ENCODE measurements at places on chromosomes 6 and 20. TPM values are rescaled to one million over a fixed set of nuclear protein-coding genes. Genes with fewer than 3 reads are reported as not detected.

DNA sequence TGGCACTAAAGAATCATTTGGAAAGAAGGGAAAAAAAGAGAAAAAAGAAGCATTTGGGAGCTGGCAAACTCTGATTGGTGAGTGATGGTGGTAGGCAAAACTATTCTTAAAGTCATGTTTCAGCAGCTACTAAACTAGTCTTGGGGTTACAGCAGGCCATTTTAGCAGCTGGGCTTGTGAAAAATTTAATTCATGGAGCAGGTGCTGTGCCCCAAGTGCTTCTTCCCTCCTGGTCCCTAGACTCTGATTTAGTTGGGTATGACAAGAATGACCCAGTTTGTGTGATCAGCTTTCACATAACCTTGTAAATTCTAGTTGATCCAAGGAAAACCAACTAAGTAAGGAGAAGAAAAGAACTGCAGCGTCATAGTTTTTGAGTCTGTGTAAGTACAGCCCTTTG is 1.1 kb upstream of the ASIP start:
- no peak for DNase-seq

ALDH8A1 gene
- total RNA-seq: 1.0 TPM

PLTP gene
- 0.81 TPM for total RNA-seq

DNA sequence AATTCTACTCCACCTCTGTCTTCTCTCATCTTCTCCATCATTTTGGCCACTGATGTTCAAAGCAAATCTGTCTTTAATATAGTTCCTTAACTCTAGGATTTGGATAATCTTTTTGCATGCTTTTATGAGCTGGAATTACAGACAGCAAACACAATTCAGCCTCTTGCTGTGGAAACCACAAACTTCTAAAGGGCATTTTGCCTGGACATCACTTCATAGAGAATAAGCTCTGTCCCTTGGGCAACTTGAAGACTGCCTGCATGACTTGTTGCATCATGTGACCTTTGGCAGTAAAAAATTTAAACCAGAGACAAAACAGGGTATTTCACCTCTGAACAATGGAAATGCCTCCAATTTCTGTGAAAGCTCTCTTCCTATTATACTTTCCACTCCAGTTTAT is 74.1 kb upstream of the HDDC2 start:
- DNase-seq: no peak

- no peak for DNase-seq
These were observed 129.1 kb upstream of the MANEA start for GRCh38 chr6:95448208-95448607.

DNA sequence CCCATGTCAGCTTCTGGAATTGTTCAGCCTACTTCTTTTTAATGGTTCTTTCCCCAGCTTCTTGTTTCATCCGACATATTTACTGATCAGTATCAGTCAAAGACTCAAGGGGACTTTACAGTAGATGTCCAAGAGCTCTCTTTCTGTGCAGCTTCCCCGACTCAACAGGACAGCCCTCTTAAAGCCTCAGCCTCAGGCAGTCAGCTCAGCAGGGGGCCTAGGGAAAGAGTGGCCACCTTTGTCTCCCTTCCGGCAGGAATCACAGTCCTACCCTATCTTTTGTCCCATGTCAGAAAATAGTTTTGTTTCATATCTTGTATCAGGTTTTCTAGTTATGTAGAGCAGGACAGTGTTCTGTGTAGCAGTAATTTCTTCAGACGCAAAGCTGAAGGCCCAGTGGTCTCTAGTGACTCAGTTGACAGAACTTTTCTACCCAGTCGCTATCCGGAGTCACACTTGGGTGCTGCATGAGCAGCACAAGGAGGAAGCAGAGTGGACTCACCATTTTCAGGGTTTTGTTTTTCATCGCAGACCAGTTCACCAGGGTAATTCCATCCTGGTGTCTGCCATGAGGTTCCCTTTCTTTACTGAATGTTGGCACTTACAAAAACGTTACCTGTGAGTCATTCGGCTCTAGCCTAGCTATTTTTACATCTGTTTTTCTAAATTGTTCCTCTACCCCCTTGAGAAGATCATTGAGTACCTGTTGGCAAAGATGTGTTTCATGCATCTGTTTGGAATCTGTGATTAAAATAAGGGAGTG is 47.7 kb downstream of the SPATA2 start:
- DNase-seq: no peak

DNA sequence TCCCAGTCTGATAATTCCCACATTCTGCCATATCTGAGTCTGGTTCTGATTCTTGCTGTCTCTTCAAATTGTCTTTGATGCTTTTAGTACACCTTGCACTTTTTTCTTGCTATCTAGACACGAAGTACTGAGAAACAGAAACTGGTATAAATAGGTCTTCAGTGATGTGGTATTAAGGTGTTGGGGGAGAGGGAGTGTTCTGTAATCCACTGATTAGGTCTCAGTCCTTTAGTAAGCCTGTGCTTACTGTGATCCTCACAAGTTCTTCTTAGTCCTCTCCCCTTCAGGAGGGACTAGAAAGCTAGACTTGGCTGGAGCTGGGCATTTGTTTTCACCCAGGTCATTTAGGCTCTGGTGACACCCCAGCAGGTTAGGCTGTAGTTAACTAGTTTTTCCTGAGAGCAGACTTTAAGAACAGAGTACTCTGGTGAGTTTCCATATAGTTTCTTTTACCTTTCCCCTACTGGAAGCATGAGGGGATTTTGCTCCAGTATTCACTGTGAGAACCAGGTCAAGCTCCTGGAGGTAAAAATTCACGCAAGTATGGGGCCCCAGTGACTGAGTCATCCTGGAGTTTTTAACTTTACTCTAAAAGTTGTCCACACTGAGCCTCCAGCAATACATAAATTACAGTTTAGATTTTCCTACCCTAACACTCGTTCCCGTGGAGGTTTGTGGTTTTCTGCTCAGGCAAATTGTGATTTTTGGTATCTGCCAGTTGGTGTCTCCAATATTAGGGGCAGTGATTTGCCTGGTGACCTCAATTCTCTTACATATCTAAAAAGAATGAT is 154.6 kb downstream of the CDKAL1 start:
- DNase-seq: no peak

- no peak for DNase-seq
These were observed 25.0 kb downstream of the TGM6 start for GRCh38 chr20:2405693-2406065.

- DNase-seq: no peak
These were observed 139.2 kb downstream of the AHI1 start for GRCh38 chr6:135358251-135358821.

DNA sequence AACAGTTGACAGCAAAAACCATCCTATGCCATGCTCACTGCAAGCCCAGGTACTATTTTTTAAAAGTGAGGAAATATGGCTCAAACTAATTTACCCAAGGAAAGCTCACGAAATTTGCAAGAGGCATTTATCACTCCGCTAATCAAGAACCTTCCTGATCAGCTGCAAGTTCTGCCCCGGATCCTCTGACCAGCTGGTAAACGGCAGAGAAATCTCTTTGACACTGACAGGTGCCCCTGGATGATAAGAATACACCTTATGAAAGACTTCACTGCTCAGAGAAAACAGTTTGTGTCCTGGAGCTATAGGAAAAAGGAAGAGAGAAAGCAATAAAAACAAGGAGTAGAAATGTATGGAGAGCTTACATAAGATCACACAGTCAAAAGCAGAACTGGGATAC is 6.4 kb downstream of the CNKSR3 start:
- no peak for DNase-seq

GRCh38 chr6:72175916-72176315 is 289.6 kb downstream of the RIMS1 start:
- no peak for DNase-seq

TAF4 gene
- 32.0 TPM for total RNA-seq

DNA sequence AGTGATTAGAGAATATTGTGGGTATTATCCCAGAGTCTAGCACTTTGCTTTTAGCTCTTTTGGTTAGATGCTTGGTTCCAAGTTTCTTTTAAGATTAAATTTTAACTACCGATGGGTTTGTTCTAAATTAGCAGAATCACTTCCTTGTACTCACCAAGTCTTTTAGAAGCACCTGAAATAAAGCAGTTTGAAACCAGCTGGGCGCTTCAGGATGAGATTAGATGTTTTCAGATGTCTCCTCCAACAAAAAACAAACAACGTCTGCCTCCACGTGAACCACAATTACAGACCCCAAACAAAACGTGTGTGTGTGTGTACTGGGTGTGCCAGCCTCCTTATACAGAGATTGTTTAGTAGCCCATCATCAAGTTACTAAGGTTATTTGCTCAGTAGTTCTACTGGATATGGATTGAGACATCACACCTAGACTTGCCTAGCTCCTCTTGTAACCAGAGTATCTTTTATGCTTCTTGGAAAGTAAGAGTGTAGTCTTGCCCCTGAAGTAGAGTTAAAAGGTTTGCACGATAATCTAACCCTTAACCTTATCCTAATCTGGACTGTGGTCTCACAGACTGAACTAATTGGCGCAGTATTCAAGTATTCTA is 2.3 kb downstream of the DSTN start:
- no peak for DNase-seq

All from activated CD4-positive, alpha-beta T cell treated with anti-CD3 and anti-CD28 coated beads, Interleukin-2, amount 10 ng/mL, durations not matched to agents 7 days and 5 days (primary cell).